ENCODE measurements at places on chromosomes 11 and 22. TPM values are rescaled to one million over a fixed set of nuclear protein-coding genes. Genes with fewer than 3 reads are reported as not detected.

- DNase-seq = no peak
These were observed 13.1 kb downstream of the C1QTNF6 start for GRCh38 chr22:37174964-37175363.

DNA sequence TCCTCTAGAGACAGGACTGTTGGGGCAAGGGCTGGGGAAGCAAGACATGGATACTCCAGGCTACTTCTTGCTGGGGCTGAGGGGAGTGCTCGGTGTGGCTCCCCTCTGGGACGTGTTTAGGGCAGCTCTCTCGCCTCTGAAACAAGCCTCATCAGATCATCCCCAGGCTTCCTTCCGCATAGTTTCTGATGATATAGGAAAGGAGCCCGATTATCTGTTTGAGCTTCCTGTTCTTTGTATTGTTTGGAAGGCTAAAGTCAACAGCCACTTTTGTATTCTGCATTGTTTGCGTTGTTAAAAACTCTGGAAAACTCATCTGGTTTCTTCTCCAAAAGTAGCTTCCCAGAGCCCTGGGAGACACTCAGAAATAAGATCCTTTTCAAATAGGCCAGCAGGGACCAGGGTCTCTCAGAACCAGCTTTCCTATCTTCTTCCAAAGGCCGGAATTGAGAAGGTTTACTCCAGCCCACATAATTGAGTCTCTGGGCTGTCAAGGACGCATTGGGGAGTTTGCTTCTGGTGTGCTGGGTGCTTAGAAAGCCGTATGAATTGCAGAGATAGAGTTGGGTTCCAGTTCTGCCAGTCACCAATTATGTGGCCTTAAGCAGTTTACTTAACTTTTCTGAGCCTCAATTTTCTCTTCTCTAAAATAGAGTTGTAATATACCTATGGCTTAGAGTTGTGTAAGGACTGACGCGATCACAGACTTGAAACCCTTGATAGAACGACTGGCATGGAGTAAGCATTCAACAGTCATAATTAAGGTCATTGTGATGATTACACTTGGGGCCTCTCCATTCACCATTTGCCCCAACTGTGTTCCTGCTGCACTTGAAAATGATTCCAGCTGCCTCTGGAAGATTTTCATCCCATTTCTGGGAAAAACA lies 19.1 kb downstream of the CD44 start:
- no peak for DNase-seq

GRCh38 chr11:128394431-128395089 lies 192.8 kb downstream of the ETS1 start:
- DNase-seq = no peak

- no peak for DNase-seq
These were observed 4.2 kb upstream of the GRK2 start for GRCh38 chr11:67261946-67262681.

DNA sequence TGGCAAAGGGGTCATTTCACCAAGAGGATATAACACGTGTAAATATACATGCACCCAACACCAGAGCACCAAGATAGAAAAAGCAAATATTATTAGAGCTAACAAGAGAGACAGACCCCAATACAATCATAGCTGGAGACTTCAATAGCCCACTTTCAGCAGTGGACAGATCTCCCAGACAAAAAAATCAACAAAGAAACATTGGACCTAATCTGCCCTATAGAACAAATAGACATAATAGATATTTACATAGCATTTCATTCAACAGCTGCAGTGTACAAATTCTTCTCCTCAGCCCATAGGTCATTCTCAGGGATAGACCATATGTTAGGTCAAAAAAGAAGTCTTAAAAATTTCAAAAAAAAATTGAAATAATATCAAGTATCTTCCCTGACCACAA lies 312.8 kb downstream of the TTC28 start:
- no peak for DNase-seq

DNA sequence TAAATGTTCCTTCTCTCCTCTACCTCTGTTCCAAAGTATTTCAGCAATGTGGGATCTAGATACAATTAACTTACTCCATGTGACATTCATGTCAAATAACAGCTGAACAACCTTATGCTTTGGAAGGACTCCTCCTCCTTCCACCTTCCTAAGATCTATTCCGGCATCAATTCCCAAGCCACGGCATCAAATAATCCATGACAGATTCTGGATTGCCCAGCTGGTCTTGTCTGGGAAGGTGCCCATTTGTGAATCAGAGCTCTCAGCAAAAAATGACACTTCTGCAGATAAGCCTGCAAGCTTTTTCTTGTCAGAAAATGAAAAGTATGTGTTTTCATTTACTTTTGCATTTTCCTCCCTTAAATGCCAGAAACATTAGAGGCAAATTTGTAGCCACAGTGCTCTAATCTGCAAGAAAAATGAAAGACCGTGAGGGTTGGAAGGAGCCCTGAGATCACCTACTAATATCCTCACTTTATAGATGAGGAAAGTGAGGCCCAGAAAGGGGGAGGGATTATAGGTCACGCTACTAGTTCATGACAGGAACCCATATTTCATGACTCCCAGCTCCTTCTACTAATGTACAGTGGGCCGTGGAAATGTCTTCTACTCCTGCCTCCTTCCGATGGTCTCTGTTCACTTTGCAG lies 124.0 kb downstream of the ME3 start:
- DNase-seq = no peak

DNA sequence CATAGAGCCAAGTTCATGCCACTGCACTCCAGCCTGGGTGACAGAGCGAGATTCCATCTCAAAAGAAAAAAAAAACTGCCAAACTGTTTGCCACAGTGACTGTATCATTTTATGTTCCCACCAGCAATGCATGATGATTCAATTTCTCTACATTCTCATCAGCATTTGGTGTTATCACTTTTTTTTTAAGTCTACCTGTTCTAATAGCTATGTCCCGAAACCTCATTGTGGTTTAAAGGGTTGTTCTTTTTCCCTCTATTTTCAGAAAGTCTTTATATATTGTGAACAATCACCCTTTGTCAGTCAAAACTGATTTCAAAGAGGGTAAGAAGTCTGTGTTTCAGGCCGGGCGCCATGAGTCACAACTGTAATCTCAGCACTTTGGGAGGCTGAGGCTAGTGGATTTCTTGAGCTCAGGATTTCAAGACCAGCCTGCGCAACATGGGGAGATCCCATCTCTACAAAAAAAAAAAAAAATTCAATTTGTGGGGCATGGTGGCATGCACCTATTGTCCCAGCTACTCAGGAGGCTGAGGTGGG lies 14.8 kb upstream of the FAM168A start:
- DNase-seq = no peak

The LYVE1 gene
- 69.2 TPM for polyA plus RNA-seq

The CD248 gene
- polyA plus RNA-seq = 69.0 TPM

The LARGE2 gene
- 21.6 TPM for polyA plus RNA-seq

The CARD16 gene
- polyA plus RNA-seq = 1.7 TPM

The GUCY1A2 gene
- polyA plus RNA-seq = 3.7 TPM

The FBLN1 gene
- 194 TPM for polyA plus RNA-seq

The CLDN5 gene
- 51.9 TPM for polyA plus RNA-seq

The OR8D1 gene
- polyA plus RNA-seq = not detected

The OR8H2 gene
- polyA plus RNA-seq = not detected

The OLFML1 gene
- 35.4 TPM for polyA plus RNA-seq

The OR52I1 gene
- not detected for polyA plus RNA-seq

The IL17REL gene
- not detected for polyA plus RNA-seq

The VSIG10L2 gene
- polyA plus RNA-seq = not detected
